ENCODE measurements at places on chromosomes 2 and 18.

GRCh38 chr18:79405019-79405780, 9.5 kb downstream of the NFATC1 start:
- no peak for DNase-seq

- peak; percentile 83 for DNase-seq
These were observed 19.0 kb downstream of the CRACDL start for GRCh38 chr2:98917031-98917471.

DNA sequence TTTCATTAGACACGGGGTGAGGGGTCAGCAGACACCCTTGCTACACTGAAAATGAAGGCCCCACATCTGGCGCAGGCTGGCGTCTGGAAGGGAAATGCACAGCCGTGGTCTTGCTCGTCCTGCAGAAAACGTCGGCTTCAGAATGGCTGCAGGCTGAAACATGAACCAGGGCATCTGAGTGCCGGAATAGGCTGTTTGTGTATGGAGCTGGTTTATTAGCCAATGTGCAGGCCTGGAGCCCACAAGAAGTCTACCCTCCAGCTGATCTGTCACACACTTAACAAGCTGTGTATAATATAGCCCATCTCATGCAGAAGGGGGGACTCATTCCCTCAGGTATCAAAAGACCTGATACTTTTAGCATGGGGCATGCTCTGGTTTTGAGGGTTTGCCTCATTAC, 153.4 kb upstream of the SOX11 start:
- no peak for DNase-seq

DNA sequence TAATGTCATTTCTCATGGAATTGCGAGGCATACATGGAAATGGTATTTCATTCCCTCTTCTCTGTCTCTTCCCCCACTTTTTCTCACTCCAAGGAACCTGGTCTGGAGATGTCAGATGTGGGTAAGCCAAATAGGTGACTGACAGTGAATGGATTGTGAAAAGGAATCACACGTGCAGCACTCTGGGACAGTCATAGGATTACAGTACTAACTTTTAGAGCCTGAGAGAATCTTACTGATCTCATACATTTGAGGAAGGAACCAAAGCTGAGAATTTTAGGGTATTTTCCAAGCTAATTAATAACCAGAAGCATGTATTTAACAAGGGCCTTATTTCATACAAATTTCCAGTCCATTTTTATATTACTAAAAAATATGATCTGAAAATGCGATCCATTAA, 58.1 kb upstream of the ERBB4 start:
- no peak for DNase-seq

- DNase-seq = no peak
These were observed 68.2 kb upstream of the STON1 start for GRCh38 chr2:48461721-48462120.

DNA sequence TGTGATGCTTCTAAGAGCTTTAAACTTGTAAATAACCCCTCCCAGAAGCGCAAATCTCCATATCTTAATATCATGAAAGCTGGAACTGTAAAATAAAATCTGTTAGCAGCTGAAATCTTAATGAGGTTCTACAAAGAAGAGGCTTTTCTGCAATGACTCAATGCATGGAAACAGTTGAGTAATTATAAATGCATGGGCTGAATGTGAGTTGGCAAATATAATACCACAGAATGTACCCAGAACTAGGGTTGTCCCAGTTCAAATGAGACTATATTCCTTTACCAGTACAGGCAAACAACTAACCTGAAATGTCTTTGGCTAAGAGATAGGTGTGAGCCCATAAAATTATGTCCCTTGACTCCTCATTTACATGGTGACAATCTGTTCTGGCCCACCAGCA, 52.9 kb downstream of the SATB2 start:
- DNase-seq = peak; percentile 58

DNA sequence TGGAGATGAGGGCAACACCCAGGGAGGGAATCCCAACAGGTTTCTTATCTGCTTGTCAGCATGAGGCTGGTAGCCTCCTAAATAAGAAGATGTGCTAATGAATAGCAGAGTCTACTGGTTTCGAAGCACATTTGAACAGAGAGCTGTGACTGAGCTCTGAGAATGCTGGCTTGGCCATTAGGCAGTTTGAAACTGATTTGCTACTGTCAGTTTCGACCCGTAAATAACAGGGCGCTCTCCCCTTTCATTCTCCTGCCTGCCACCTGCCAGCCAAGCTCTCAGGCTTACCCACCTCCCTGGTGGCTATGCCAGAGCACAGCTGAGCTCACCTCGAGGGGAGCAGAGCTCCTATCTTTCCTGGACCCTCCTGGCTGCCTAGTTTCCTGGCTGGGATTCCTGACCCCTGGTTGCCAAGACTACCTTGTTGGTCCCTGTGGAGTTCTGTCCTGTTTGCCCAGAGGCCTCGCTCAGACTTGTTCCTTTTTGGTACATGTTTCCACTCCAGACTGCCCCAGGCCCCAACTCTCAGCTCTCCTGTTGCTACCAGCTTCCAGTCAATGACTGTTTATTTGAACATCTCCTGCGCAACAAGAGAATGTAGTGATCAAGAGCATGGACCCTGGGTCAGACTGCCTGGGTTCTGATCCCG, 102.3 kb upstream of the ALPP start:
- no peak for DNase-seq

GRCh38 chr2:140504601-140505000, 1626.2 kb downstream of the LRP1B start:
- DNase-seq = peak; percentile 9

GRCh38 chr18:274313-274712, 6.5 kb upstream of the THOC1 start:
- DNase-seq = no peak

DNA sequence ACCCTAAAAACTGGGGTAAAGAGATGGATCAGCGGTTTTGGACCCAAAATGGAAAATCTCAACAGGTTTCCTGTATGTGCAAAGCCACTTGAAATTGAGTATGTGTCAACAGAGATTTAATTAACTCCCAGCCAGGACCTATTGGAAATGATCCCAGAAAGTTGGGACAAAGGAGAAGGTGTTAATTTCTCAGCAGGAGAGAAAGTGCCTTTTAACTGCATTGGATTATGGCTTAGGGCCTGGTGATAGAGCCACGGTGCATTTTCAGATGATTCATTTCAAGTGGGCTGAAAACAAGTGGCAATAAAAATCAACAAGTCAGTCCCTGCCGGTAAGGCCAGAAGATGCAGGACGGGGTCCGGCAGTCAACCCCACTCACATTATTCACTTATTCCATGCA, 80.2 kb upstream of the BCL11A start:
- no peak for DNase-seq

- no peak for DNase-seq
These were observed 18.9 kb downstream of the PTPN18 start for GRCh38 chr2:130374587-130375290.

DNA sequence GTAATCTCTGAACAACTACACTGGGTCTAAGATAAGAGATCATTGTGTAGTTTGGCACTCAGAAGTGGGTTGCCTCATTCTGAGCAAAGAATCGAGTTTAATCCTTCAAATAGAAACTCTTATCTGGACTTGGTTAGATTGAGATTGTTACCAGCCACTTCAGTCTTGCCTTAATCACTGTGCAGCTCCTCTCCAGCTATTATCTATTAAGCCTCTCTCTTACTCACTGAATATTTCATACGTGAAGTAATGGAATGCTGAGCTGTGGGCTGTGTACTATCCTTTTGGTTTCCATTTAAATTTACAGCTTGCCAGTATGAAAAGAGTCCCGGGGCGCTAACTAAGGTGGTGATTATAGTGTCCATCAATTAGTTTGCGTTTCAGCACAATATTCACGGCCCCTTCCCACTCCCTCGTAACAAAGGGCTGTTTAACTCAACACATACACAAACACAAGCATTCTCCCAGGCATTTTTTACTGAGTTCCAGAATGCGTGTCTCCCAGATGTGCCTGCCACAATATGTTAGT, 65.7 kb upstream of the NCKAP5 start:
- DNase-seq = peak; percentile 90

DNA sequence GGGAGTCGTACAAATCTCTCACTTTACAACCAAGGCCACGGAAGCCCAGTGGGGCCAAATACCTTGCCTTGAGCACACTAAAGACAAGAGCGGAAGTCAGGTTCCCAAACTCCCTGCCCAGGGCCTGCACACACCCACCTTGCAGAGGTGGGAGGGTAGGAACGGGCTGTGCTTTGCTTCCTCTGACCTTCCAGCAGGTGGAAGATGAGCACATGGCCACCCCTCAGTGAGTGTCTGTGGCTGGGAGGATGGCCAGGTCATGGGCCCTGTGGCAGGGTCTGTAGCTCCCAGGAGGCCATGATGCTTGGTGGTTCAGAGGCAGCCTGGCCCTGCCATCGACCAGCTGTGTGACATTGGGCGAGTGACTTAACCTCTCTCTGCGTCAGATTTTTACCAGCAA, 218.2 kb downstream of the ZBTB7C start:
- no peak for DNase-seq

All from fibroblast of skin of back (primary cell).